Endothelial cell (in vitro differentiated cells): ENCODE measurements at places on chromosomes 4 and X.

- DNase-seq: peak; percentile 9
These were observed 313.4 kb upstream of the SLC7A11 start for GRCh38 chr4:138555584-138555983.

- DNase-seq: no peak
These were observed 99.0 kb upstream of the OTUD4 start for GRCh38 chr4:145279122-145279960.

- no peak for DNase-seq
These were observed 370.8 kb downstream of the GPM6A start for GRCh38 chr4:175441256-175441655.

DNA sequence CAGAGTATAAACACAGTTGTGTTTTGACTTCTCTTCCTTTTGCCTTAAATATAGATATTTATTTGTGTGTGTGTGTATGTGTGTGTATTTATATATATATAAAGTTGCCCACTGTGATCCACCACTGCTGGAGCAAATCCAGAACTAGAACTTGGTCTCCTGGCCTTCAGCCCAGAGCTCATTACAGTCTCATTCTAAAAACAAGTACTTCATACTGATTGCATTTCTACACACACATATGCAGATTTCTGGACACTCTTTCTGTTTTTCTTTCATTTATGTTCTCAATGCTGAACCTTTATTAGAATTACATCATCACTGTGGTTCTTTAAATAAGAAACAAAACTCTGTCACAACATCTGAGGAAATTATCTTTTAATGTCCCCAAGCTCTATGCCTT, 381 bp downstream of the TXK start:
- no peak for DNase-seq

DNA sequence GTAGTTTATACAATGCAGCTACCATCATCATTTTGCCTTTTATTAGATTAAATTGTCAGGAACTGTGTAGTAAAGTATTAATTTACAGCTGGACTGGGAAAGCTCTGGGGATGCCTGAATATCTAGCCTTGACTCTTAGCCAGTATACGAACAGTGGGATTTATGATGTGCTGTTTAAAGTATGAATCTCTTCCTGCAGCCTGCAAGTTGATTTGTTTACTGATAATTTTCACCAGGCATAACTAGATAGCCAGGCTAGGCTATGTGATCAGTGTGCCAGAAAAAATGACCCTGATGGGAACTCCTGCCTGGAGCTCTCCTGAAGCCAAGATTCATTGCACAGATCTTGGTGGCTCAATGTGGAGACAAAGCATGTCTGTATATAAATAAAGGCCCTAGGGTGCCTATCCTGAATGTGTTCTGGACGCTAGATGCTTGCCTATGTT, 119.2 kb downstream of the SCLT1 start:
- DNase-seq: no peak

DNA sequence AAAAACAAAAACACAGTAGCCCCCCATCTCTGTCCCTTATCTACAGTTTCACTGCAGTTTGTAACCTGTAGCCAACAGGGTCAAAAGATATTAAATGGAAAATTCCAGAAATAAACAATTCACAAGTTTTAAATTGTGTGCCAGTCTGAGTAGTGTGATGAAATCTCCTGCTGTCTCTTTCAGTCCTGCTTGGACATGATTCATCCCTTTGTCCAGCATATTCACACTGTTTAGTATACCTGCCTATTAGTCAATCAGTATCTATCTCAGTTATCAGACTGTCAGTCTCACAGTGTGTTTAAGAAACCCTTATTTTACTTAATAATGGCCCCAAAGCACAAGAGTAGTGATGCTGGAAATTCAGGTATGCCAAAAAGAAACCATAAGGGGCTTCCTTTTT, 21.9 kb downstream of the CNOT6L start:
- DNase-seq: no peak

- DNase-seq: no peak
These were observed 25.2 kb downstream of the RWDD4 start for GRCh38 chr4:183633476-183634400.

GRCh38 chr4:112176596-112176995, 31.3 kb downstream of the FAM241A start:
- DNase-seq: no peak

- no peak for DNase-seq
These were observed 44.7 kb upstream of the EPGN start for GRCh38 chr4:74263551-74263950.

DNA sequence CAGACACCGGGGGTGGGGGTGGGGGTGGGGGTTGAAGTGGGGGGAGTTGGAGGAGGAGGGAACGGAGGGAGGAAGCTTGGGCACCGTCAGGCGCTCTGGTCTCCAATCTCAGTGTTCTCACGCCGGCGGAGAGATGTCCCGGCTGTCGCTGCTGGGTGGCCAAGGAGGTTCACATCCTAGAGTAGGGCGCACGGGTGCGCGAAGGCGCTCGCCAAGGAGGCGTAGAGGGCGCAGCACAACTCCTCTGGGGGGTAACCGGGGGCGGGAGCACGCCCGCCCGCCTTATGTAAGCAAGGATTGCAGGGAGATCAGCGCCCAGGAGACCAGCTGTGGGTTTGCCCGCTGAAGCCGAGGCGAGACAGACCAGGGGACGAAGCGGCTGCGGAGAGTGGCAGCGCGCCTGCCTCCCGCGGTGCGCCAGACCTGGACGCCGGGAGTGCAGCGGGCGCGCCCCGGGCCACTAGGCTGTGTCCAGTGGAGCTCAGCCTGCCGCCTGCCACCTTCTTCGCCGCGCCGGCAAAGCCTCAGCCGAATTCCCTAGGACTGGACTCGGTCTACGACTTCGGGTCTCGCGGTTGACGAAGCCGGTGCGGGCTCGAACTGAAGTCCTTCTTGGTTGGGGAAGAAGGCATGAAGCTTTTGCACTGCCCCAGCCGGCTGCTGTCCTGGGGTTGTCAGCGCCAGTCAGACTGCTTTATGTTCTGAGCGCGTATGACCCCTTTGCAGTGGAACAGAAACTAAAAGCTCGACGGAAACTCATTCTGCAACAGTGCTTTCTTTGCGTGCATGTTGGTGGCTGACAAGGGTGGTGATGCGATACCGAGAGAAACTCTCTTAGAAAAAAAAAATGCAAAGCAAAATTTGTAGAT, 707 bp upstream of the UNC5C start:
- DNase-seq: peak; percentile 55

DNA sequence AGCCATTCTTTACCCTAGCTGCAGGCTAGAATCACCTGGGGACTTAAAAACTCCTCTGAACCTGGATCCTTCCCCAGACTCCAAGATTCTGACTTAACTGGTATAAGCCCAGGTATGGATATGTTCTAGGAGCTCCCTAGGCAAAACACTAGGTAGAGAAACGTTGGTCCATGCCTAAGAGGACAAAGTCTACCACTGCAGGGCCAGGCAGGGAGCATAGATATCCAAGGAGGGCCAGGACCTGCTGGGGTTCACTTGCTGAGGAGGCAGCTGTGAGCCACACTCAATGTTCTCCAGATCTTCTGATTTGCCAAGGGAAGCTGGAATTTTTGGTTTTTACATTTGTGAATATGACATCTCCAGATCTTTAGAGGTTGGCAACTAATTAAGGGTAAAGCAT, 48.6 kb upstream of the TRIM2 start:
- DNase-seq: no peak

DNA sequence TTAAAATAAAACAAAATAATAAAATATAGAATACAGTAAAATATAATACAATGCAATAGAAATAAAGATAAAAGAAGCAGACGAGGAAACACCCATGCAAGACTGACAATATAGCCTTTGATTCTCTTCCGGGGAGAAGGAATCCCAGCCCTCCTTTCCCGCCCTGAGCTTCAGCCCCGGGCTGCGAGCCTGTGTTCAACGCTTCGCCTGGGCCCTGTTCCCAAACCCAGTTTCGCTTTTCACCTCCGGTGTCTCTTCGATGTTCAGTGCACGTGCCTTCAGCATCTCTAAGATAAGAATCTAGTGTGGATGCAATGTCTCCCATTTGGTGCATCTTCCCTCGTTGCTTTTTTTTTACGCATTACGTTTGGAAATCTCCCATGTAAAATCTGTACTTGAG, 38.4 kb upstream of the ARSD start:
- no peak for DNase-seq

GRCh38 chrX:47143894-47144625, 442 bp downstream of the NDUFB11 start:
- peak; percentile 8 for DNase-seq

DNA sequence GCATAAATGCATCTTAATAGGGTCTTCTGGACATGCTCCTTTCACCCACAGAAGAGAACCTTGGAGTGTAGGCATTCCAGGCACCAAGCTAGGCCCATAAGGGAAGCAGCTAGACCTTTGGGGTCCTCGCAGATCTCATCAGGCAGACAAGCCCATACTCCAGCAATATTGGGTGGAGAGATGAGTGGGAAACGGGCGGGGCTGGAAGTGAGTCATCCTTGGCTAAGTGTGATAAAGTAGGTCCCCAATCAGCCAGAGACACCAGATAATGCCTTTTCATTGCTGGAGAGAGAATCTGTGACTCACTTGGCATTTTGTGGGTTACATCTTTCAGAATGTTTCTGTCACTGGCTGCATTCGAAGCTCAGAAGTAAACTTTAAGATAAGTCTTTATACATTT, 133.3 kb upstream of the MBNL3 start:
- no peak for DNase-seq

DNA sequence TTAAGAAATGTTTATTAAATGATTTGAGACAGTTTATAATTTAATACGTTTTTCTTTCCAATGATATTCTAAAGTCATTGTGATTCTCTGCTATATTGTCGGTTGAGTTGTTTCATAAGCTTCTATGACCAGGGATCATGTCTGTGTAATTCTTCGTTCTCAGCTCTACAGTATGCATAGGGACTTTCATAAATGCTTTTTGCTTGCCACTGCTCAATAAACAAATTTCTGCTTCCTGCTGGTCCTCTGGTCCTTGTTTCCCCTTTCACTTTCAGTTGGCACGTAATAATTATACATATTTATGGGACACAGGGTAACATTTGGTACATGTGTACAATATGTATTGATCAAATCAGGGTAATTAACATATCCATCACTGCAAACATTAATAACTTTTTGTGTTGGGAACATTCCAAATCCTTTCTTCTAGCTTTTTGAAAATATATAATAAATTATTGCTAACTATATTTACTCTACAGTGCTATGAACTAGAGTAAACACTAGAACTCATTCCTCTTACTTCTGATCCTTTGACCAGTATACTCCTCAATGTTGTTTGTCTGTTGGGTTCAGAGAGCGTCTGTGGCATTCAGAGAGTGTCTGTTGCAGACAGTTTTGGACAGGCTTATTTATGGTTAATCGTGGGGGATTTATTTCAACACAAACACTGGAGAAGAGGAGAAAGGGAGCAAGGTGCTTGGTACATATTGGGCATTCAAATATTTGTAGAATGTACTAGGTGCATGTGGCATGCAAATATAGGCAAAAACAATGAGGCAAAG, 68.3 kb upstream of the SPANXB1 start:
- DNase-seq: no peak

DNA sequence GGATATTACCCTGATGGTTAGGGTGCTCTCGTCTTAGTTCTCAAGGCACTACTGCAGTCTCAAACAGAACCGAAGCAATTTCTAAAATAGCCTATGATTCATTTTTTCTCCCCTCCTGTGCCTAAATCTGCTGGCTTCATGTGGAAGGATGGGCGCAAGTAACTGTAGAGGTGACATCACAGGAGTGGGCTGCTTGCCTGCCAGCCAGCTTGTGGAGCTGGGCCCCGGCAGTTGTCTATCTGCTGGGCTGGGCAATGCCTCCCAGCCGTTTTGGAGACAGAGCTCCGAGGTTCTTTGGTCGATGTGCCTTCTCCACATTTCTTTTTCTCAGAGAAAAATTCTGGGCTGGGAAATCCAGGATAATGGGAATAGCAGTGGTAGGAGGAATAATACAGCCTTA, 34.3 kb upstream of the CITED1 start:
- DNase-seq: no peak

DNA sequence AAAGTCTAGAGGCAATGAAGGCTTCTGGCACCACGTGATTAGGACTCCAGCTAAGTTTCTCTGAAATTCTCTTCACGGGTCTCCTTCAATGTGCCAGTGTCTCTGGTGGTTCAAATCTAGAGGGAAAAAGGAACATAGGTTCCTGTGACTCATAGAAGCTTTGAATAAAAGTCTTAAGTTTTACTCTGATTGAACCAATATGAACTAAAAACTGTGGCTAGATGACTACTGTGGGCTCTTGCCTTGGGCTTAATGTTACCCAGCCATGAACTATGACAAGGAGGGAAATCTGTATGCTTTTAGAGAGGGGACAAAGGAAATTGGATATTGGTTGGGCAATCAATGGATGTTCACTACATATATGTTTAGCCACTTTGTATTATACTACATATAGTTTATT, 49.9 kb upstream of the TEX13D start:
- no peak for DNase-seq

- no peak for DNase-seq
These were observed 58.3 kb upstream of the CD99 start for GRCh38 chrX:2632533-2633504.

DNA sequence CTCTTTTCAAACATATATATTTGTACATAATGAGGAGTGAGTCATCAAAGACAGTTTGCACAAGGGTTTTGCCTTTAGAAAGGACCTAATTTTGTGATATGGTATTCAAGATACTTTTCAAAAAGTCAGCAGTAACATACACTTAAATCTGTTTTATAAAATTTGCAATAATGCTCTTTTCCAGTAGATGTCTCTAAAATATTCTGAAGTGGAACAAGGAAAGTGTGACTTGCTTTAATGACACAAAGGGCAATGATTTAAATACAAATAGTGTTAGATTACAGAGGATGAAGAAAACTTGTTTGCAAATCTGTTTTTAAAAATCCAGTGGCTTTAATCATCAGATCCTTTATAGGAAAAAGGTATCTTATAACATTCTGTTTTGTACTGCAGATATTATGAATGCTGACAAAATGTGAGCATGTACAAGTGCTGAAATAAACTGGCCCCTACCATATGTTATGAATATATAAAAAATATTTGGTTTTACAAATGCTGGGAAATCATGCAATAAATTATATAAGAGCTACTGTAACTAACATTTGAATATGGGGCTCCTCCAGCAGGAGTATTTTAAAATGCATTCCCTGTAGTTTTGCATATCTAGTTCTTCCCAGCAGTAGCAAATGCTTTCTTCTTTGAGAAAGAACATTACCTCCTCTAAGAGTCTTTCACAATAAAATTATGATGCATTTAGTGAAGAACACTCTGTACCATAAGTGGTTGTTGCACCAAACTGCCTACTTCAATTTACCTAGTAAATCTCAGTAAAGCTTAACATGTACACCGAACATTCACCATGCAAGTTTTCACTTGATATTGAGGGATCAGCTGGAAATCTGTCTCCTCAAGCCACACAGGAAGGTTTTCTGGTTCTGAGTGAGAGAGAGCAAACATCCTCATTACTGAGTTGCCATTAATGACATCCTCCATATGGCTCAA, 20.2 kb downstream of the MMRN1 start:
- DNase-seq: no peak

DNA sequence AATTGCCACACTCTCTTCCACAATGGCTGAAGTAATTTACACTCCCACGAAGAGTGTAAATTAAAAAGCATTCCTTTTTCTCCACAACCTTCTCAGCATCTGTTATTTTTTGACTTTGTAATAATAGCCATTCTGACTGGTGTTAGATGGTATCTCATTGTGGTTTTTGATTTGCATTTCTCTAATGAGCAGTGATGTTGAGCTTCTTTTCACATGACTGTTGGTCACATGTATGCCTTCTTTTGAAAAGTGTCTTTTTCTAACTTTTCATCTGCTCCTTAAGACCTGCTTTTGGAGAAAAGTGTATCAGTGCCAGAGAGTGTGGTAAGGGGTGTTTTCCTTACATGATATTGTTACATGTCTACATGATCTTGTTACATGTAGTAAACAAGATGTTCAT, 25.7 kb downstream of the GUCY1A1 start:
- DNase-seq: no peak

GRCh38 chr4:96093057-96093456, 253.2 kb downstream of the PDHA2 start:
- DNase-seq: no peak
